Stimulated activated CD4-positive, alpha-beta T cell treated with anti-CD3 and anti-CD28 coated beads, Interleukin-1b, Interleukin-23, amount 100 ng/mL, for 48 hours (primary cell): ENCODE measurements at places on chromosomes 12 and 14.
A peak's percentile ranks its signal among the peaks of the same experiment; 100 is the strongest.

DNA sequence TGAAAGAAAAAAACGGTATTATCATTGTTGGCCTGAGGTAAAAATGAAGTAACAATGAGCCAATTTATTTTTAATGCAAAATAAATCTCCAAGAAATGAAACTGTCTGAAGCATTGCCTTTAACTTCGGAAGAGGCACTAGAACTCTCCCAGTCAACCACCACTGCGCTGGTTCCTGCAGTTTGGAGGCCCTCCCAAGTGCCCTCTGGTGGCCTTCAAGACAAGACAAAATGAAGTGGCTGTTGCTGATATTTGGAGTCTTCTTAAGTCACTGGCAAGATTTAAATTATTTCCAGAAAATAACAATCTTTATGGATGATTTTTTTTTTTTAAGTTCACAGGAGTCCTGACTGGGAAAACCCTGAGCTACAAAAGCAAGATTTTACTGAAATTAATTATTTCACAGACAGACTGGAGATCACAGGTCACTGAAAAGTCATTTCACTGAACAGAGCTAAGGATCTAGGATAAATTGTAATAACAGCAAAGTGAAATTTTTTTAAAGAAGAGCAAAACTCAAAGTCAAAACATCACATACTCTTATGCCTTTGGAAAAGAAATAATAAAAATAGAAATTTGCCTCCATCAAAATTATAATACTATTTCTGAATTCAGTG lies 58.2 kb downstream of the DICER1 start:
- DNase-seq: peak; percentile 11

DNA sequence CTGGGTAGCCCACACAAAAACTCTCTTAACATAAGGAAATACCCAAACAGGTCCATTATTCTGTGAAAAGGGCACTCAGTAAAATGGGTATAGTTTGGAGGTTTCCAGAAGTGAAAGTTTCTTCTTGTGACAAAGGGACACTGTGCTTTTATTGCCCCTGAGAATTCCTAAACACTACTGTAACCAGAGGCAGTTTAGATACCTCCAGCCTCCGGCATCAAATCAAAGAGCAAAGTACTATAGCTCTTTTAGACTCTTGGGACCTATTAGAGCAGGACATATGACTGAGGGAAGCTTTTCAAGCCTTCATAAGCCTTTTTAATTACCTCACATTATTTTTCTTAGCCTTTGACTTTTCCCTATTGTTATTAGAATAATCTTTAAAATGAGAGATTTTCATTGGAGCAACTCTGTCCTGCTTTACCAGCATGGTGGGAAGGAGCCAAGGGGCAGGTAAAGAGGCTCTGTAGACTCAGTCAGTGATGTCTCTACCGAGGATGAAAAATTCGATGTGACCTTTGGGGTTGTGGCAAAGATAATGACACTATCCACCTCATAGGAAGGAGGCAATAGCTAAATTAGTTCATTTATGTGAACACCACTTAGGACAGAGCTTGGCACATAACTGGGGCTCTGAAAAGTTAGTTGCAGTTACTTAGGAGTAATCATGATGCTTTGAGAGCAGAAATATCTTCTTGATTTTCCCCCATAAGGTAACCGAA lies 85.1 kb downstream of the IFNG start:
- no peak for DNase-seq

DNA sequence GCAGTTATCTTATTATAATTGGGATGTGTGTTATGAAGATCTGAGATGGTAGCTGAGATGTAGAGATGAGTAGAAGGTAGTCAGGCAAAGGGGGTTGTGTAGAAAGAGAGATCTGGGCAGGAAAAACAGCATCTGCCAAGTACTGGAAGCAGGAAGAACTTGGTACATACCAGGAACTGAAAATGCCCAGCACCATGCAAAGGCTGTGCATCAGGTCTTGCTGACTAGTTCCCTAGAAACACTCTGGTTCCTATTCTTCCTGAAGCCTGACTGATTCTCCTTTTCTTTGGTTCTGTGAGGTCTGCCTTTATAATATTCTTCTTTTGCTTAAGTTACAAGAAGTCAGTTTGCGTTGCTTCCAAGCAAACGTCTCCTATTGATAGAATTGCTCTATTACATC lies 6.7 kb upstream of the NFATC4 start:
- no peak for DNase-seq

DNA sequence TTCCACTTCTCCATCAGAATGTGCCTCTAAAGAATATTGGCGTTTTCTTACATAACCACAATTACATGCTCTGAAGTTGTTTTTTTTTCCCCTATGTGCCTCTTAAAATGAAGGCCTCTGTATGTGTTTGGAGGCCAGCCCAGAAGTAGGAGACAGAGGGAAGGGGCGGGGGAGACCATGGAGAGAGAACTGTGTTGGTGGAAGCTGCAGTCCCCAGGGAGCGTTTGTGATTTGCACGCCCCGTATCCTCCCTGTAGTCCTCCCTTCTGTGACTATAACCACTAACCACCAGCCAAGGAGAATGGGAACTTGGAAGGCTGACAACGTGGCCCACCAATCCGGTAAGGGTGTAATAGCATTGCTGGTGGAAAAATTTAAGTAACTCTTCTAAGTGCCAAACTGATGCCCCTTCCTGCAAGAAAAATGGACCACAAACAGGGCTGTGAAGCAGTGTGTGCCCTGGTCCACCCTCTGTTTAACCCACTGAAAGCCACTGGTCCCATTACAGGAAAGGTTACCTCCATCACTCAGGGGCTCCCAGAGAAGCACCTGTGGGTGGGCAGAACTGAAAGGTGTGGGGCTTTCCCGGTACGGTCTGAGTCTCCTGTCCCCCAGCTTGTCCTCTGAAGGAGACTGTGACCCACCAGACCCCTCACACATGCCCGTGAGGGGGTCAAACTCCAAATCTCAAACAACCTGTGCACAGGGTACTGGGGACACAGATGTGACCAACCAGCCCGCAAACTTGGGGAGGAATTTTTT lies 36.8 kb downstream of the CCDC88C start:
- DNase-seq: no peak

DNA sequence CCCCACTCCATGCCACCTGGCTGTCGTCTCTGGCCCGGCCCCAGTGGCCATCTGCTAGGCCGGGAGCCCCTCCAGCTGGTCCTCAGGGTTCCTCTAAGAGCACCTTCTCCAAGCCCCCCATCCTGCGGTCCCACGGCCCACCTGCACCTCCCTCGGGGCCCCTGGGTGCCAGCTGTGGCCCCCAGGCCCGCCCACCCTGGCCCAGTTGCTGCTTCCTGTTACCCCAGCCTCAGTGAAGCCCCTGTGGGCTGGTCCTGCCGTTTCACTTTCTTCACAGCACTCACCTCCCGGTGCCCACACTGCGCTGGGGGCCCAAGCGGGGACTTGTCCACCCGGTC lies 27.6 kb upstream of the NUDT14 start:
- no peak for DNase-seq

- no peak for DNase-seq
These were observed 477.4 kb downstream of the VRK1 start for GRCh38 chr14:97274626-97275025.

DNA sequence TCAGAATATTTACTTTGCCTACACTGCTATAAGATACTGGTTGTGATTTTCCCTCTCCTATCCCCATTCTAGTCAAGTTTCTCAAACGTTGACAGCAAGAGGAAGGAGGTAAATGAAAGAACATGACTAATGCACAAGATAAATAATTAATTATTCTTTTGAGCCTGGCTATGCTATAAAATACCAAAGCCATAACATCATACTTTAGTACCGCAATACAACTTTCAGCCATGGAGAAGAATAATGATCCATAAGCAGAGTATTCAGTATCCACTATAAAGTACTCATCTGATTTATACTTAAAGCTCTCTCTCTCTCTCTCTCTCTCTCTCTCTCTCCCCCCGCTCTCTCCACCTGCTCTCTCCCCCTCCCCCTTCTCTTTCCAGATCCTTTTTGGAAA lies 41.3 kb downstream of the TDG start:
- no peak for DNase-seq

GRCh38 chr12:661720-662486 lies 1.3 kb downstream of the NINJ2 start:
- no peak for DNase-seq

DNA sequence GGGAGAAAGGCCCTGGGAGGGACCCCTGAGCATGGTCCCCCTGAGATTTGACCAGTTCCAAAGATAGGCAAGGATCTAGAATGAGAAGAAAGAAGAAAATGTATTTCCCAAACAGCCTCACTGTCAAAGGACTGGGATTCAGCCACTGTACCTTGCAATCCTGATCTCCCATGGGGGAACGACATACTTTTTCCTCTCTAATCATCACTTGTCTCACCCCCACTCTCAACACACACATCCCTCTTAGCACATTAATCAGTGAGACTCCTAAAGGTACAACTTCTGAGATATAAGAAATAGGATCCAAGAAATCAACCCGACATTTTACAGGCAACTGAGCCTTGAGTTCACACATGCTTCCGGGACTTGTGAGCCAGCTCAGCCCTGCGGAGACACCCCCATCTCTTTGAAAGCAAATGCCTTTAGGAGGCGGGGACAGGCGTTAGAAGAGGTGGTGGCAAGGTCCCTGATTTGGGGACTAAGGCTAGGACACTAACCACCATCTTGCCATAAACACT lies 1.4 kb downstream of the MAP3K9 start:
- peak; percentile 67 for DNase-seq

DNA sequence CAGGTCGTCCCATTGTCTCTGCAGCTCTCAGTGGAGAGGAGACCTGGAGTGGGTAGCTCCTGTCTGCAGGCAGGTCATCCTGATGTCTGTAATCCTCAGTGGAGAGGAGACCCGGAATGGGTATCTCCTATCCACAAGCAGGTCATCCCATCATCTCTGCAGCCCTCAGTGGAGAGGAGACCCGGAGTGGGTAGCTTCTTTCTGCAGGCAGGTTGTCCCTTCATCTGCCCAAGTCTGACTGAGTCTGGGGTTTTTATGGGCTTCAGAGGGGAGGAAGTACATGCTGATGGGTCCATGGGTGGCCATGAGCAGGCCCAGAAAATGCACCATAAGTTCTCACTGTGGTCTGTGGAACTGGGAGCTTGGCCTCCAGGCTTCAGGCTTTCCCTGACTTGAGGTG lies 28.9 kb upstream of the PAPLN start:
- no peak for DNase-seq

DNA sequence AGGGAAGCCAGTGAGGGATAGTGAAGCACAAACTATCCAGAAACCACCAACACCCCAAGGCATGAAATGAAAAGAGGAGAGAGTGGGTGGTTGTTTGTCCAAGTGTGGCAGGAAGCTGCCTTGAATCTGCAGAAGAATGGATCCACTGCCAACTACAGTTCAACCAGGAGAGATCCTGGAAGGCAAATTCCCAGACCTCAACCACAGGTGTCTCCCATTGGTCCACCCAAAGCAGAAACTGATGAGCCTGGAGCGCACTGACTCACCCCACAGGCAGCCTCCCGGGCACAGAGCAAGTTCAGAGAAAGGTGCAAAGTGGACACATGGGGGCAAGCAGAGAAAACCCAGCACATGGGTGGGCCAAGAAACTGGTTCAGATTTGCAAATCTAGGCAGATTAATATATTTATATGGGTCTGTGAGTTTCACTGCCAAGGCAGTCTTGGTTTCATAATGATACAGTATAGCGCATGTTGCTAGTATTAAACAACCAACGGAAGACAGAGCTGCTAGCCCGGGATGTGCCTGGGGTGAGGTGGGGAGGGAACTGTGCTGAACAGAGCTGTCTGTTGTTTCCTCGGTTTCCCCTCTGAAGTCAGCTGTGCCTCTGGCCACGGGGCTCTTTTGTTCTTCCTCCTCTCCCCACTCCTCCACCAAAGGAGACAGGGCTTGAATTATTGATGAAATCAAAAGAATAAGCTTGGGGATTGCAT lies 416.2 kb upstream of the CCDC196 start:
- DNase-seq: no peak

DNA sequence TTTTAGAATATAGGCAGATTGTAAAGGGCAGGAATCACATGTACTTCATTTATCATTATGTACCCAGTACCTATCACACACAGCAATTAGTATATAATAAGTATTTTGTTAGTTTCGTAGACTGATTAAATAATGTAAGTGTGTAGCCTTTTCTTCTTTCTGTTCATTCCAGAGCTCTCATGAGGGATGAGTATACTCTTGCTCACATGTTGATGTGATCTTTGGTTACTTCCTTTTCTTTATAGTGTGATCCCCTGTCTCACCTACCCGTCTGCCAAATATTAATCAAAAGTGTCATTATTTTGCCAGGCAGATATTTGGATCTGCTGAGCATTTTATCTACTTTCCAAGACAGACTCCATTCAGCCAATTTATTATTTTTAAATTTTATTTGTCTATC lies 156.1 kb downstream of the PCNX1 start:
- no peak for DNase-seq

DNA sequence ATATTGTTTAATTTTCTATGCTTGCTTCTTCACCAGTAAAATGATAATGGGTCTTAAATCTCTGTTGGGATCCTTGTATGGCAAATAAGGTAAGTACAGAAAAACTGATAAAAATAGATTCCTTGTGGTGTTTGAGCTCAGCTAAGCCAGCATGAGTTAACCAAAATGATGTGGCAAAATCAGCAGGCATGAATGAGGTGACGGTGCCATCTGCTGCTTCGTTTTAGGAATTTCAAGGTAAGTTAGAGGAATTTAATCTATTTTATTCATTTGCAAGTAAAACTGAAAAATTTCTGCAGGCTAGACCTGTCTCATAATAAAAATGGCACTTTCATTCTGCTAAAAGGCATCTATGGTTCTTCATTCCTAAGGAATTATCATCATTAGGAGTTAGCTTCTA lies 10.0 kb upstream of the CLEC7A start:
- peak; percentile 37 for DNase-seq

DNA sequence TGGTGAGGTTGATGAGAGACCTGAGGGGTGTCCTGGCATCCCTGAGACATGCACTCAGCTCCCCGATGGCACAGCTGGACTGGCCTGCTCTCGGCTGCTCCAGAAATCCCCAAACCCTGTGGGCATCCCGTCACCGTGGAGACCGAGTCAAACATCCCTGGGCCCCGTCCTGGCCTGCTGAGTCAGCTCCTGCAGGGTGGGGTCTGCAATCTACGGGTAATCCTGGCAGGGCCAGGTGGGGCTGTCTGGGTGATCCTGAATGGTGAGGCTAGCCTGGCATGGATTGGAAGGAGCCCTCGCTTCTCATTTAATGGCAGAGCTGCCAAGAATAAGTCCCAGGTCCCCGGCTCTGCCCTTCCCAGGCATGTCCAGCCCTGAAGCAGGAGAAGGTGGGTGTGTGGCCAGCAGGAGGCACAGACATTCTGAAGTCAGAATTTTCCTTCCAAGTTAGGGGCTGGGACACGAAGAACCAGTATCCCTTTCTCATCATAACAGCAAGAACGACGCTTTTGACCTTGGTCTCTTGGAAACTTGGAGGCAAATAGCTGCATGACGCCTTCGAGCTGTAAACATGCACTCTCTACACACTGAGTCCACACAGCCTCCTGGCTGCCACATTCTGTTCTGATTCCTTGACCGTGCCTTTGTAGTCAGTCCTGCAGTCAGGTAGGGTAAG lies 17.7 kb upstream of the SERPINA4 start:
- no peak for DNase-seq

DNA sequence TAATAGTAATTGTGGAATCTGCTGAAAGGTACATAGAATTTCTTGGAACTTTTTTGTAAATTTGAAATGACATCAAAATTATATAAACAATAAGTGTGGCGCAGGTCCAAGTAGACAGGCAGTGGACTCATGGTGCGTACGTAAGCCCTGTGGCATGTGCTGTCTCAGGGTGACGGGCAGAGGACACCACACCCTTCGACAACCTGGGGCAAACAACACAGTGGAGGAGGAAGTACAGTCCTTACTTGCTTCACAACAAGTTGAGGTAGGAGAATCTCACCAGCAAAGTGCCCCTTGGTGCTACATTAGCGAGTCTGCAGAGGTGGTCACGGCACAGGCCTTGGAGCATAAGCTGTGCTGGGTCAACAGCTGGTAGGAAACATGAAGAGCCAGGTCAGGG lies 180.9 kb downstream of the AEBP2 start:
- no peak for DNase-seq
